ENCODE measurements at places on chromosomes 12 and 14.

DNA sequence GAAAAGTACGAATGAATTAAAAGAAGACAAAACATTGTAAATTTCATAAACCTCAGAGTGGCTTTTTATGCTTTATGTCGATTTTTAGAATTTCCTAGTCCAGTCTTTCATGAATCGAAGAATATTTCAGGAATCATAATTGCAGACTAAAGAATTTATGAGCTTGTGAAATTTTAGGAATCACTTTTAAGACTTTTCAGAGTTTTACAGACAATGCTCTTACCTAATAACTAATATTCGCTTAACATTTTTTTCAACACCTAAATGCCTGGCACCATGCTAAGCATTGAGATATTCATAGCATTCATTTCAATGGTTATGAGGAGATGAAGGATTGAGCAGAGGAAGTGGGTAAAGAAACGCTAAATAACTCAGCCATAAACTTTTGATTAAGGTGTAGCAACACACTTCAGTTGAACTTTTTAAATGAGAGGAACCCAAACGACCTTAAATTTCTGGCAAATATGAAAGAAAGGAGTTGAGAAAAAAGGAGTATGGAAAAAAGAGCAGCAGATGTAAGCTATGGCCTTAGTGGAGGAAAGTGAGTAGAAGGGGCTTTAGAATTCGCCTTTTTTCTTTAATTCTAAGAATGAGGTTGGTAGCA lies 739 bp upstream of the USP44 start:
- DNase-seq: no peak

DNA sequence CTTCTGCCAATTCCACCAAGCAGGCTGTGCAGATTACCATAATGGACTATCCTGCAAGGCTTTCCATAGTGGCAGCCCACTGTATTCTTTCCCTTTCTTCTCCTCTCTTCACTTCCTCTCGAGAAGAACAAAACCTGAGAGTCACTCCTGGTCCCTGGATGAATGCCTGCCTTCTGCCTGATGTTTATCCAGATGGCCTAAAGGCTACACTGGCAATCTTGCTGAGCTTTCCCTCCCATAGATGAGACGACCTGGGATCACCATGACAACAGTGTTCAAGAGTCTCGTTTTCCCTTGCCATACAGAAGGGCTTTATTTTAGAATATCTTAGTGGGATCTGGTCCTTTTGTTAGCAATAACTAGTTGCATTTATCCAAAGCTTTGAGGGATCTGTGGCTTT lies 142.3 kb downstream of the RTN1 start:
- DNase-seq: no peak

GRCh38 chr12:79454338-79454843 lies 236.4 kb downstream of the PAWR start:
- DNase-seq: peak; percentile 54

GRCh38 chr12:44816446-44817017 lies 59.6 kb downstream of the NELL2 start:
- DNase-seq: no peak

DNA sequence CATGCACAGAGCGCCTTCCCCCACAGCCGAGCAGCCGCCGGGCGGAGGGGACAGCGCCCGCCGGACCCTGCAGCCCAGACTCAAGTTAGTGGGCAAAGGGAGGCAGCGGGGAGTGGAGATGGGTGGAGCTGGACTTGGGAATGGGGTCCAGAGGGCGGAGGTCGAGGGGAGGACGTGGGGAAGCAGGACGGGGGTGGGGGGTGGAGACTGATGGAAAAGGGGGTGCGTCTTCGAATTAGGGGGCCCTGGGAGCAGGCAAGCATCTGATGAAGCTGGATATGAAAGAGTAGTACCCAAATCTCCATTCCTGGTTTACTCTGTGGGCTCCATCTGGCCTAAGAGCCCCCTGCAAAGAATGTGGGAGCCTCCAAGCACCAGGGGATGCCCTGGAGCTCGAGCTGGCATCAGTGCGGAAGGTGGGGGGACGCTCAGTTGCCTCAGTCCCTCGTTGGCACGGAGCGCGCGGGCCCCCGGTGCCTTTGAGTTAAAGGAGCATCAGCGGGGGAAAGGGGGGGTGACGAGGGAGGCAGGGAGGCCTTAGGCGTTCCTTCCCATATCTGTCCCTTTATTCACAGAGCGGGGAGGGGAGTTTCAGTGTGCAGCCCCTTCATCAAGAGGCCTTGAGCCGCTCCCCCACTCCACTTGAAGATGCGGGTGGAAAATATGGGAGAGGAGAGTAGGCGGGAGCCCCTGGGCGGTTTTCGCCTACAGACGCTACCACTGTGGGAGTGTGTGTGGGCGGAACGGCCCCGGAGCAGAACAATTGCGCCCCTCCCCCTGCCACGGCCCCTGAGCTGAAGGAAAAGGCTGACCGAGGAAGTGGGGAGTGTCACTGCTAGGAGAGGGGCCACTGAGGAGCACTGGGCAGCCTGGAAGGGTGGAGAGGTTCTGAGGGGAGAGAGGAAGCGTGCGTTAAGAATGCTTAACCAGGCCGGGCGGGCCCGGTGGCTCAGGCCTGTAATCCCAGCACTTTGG lies 644 bp downstream of the NAB2 start:
- peak; percentile 59 for DNase-seq

DNA sequence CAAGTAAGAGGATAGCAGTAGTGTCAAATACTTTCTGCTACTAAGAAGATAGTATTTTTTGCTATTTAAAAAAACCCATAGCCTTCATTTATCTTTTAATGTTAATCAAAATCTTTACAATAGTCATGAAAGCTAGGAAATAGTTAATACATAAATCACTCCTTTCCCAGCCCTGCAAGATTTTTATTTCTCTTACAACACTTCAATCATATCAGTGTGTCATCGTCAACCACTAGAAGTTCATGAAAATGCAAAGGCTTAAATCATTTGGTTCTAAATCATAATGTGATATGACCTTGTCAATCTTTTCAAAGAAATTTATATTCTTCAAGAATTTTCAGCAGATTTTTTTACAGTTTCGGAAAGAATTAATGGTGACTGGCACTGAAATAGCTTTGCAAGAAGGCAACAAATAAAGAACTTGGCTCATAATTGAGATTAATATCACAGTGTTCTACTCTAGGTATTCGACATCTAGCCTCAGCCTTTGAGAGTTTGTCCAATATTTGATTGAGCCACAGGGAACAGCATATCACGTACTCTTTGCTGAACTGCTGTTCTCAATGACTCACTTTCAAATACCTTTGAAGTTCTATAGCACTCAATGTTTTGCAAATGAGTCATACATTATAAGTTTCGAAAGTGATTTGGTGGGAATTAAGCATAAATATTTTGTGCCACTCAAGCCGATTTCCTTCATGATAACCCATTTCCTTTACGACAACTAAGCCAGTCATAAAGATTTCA lies 384.0 kb upstream of the FOXG1 start:
- peak; percentile 83 for DNase-seq

GRCh38 chr12:121248622-121249021 lies 38.7 kb downstream of the P2RX4 start:
- DNase-seq: no peak

DNA sequence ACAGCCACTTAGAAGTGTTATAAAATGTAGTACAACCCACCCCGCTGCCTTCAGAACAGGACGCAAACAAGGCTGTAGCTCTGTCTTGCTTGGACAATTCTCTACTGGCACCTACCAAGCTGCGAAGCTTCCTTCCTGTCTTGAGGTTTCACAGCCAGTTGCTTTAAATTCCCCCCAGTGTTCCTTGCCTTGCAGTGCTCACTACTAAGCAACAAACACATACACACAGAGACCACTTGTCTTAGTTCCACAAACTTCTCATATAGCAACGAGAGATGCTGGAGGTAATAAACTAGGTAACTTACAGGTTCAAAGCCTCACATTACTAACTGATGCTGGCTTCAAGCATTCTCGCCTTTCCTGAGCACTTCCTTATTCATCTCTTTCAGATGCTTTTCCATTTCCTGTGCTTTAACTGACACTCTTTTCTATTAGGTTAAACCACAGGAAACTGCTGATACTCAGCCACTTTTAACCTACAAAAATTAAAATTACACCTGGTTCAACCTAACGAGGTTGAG lies 91.5 kb upstream of the PTGDR start:
- DNase-seq: no peak

GRCh38 chr12:117882181-117882580 lies 86.6 kb downstream of the KSR2 start:
- no peak for DNase-seq

GRCh38 chr12:128664501-128664900 lies 159.3 kb downstream of the SLC15A4 start:
- no peak for DNase-seq

DNA sequence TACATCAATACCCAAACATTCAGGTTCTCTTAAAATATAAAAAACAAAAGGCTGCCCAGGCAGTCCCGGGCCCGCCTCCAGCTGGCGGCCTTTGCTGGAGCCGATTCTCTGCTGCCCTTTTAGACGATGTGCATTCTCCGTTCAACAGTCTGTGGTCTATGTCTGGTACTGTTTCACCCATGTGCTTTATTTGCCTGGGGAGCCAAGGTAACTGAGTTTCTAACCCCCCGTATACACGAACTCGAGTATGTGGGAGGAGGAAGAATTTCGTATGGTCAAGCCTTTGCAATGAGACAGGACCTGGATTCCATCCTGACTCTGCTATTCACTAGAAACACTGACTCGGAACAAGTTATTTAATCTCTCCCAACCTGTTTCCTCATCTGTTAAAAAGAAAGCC lies 54.1 kb upstream of the GPR68 start:
- no peak for DNase-seq

- no peak for DNase-seq
These were observed 263.8 kb downstream of the DIO2 start for GRCh38 chr14:79947440-79948054.

GRCh38 chr14:105256292-105256960 lies 8.1 kb downstream of the BTBD6 start:
- DNase-seq: no peak

DNA sequence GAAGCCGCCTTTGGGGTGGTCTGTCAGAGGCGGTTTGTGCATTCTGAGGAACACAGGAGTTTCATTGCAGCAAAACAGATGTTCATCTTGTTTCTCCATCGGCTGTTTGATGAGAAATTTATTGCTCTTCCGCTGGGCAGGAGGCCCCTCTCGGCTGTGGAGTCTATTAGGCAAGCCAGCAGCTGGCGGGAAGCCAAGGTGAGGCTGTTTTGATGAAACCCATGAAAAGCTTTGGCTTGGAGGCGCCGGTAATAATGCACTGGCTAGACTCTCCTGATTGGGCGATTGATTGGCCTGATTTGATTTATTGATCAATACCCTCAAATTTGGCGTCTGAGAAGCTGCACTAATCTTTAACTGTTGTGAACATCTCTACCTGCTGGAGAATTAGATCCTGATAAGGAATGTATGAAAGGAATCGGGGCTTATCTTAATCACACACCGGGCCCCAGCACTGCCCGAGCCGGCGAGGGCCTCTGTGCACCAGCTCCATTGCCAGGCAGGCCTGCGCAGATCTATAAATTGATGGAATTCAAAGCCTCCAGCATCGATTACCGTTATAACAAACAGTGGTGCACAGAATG lies 187.7 kb downstream of the PHETA1 start:
- DNase-seq: peak; percentile 54

DNA sequence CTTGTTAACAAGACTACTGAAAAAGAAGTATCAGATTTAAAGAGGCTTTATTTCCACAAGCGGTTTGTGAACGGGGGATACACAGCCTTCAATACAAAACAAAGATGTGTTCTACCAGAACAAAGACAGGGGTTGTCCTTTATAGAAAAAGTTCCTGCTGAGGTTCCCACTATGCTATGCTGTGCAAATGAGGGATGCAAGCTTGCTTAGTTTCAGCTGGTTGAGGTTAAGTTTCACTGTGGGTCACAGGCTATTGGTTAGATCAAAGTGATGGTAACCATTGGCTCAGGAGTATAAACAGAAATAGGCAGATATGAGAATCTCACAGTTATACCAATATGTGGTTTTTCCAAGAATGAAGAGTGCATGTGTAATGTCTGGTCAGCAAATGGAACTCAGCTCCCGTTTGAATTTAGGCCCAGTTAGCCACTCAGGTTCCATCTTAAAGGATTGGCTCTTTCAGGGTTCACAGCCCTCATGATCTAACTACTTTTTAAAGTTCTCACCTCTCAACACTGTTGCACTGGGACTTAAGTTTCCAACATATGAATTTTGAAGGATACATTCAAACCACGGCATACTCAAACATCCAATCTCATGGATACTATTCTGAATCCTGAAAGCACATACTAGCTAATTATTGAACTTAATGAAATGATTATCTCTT lies 215.4 kb upstream of the DCN start:
- DNase-seq: no peak

- DNase-seq: no peak
These were observed 78.1 kb upstream of the GPR68 start for GRCh38 chr14:91322623-91323022.

DNA sequence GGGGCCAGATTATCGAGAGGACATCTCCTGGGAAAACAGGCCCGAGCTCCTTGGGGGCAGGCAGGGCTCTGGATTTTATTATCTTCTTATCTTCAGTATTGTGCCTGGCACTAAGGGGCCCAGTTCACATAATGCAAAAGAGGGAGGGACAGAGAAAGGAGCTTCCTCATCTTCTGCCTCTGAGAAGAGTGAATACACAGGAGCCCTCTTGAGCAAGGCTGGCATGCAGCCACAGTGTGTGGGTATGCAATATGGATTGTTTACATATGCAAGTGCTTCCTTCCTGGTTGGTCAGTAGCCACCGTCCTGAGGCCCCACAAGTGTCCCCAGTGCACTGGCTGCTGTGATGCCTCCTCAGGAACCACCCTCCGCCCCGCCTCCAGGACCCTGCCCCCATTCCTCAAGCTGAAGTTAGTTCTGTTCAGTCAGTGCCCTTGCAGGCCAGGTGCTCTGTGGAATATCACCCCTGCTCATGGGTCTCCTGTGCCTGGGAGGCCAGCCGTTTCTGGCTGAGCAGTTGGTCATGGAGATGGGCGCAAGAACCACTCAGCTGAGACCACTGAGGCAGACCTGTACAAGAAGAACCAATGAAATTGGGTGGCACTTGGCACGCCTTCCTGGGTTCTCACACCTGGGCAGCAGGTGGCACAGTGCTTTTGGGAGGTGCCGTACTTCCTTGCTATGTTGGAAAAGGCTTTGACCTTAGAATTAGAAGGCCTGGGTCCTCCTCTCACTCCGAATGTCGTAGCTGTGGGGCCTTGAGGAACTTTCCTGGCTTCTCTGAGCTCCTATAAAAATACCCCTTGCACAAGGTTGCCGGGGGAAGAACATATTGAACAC lies 35.1 kb upstream of the ACTN1 start:
- DNase-seq: peak; percentile 70

- peak; percentile 37 for DNase-seq
These were observed 1.7 kb upstream of the TNS2 start for GRCh38 chr12:53048033-53048779.

- DNase-seq: no peak
These were observed 115.3 kb downstream of the IPO8 start for GRCh38 chr12:30580344-30580743.

GRCh38 chr12:2356601-2357125 lies 303.9 kb downstream of the CACNA1C start:
- DNase-seq: no peak

GRCh38 chr12:67484791-67485480 lies 163.6 kb upstream of the DYRK2 start:
- DNase-seq: no peak

DNA sequence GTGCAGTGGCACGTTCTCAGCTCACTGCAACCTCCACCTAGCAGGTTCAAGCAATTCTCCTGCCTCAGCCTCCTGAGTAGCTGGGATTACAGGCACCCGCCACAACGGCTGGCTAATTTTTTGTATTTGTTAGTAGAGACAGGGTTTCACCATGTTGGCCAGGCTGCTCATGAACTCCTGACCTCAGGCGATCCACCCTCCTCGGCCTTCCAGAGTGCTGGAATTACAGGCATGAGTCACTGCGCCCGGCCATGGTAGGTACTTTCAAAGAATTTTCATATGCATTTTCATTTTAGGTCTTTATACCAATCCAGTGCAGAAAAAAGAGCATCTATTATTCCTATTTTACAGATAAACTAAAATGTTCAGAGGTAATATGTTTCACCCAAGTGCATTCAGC lies 411.3 kb upstream of the USP15 start:
- no peak for DNase-seq
